Hindlimb muscle (tissue), 1 donor: ENCODE measurements at places on chromosomes 3 and 15. TPM values are rescaled to one million over a fixed set of nuclear protein-coding genes. Genes with fewer than 3 reads are reported as not detected.

MESP2 gene
- polyA plus RNA-seq: 0.22 TPM

WNT5A gene
- 10.8 TPM for polyA plus RNA-seq

LMOD3 gene
- 163 TPM for polyA plus RNA-seq

GOLGA6B gene
- not detected for polyA plus RNA-seq

CAMP gene
- polyA plus RNA-seq: 0.98 TPM

SCN11A gene
- 4.0 TPM for polyA plus RNA-seq

DPH3 gene
- polyA plus RNA-seq: 21.4 TPM

GRCh38 chr3:87082796-87083440, 92.0 kb upstream of the VGLL3 start:
- DNase-seq: peak; percentile 63

DNA sequence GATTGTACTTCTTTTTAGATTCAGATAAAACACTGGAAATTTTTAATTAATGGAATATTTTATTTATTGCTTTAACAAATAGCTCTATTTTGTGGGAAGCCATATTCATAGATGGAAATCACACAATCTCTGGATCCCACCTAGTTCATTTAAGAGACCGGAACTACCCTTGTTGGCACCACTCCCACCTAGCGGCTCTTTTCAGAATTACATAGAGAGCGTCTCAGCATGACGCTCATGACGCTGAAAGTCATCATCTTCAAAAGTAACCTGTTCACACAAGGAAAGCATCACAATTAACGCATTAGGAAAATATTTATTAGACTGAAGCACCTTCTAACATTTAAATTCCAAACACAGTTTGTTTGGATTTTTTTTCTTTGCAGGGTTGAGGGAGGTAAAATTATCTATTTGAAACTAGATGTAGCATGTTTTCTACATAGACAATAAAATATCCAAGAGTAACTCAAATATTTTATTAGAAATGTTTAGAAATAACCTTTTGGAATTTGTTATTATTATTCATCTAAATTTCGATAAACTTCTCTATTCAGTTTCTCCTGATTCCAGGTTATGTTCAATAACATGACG, 214.9 kb upstream of the ARRDC4 start:
- no peak for DNase-seq

DNA sequence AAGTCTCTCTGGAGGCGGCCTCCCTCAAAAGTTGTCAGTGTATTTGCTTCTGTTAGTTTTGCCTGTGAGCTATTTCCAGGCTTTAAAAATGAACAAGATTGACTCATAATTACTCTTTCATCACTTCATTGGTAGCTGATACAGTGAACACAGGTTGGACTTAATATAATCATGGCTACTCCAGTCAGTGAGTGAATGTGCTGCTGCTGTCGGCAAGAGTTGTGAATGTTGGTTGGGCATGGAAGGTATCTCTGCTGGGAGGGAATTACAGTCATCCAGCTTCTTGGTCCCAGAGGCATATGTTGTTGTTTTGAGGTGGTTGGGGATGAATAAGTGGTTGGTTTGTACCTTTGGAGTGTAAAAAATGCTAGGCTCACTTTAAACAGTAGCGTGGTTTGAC, 11.5 kb downstream of the TCF12 start:
- DNase-seq: no peak

DNA sequence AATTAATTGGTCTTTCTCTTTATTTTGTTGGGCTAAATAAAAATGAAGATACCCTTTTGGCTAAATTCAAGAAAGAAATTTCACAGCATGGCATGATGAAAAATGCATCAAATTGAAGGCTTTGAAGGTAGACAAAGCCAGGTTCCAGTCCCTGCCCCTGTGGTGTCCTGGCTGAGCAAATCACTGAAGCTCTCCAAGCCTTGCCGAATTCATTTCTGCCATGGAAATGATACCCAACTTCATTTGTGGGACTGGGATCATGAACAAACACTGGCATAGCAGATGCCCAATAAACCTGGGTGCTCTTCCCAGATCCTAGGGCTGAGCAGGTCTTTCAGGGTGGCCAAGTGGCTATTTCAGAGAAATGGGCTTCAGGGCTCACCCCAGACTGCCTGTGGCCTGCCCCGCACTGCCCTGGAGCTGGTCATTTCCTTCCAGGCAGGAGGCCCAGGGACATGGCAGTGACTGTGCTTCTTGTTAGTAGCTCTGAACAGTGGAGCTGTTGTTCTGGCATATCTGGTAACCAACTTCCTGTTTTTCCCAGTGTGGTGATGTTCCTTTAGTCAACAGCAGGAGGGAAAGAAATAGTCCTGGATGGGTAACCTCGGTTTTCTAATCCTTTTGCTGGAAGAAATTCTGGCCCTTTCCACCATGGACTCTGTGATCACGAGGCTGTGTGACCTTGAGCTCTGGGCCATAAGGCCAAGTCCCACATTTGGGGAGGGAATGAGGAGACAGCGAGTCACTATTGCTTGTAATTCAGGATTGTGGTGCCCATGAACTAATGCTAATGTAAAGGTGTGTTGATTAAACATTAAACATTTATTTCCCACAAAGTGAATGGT, 47.6 kb downstream of the CTDSPL start:
- DNase-seq: no peak

DNA sequence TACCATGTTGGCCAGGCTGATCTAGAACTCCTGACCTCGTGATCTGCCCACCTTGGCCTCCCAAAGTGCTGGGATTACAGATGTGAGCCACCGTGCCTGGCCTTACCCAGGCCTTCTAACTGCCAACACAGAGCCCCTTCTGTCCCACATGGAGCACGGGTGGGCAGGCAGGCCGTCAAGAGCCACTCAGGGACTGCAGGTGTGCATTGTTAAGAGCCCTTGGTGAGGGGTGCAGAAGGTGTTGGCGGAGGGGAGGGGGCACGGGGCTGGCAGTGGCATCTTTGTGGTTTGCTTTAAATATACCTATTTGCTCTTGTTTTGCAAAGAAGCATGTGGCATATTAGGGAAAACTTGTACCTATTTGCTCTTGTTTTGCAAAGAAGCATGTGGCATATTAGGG, 37.3 kb downstream of the SMAD6 start:
- DNase-seq: no peak

GRCh38 chr3:107662124-107662507, 139.4 kb downstream of the BBX start:
- peak; percentile 42 for DNase-seq

DNA sequence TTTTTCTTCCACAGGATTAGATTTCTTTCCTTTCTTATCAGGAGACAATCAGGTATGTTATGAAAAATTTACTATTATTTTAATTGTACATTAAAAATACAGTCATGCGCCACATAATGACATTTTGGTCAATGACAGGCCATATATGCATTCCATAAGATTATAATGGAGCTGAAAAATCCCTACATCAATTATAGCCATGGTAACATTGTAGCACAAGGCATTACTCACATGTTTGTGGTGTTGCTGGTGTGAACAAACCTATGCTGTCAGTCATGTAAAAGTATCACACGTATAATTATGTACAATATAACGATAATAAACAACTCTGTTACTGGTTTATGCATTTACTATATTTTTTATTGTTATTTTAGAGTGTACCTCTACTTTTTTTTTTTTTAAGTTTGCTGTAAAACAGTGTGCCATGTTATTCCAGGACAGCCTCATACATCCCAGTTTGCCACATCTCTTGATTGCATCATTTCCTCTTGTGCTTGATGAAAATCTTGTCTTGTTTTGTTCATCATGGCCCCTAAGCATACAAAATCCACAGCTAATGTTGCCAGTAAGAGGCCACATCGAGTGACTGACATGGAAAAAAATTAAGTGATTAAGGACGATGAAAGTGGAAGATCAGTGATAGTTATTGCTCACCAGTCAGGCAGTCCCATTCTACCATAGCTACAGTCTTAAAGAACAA, 21.4 kb downstream of the CALML4 start:
- no peak for DNase-seq

GRCh38 chr3:85864896-85865295, 906.1 kb downstream of the CADM2 start:
- no peak for DNase-seq

- DNase-seq: no peak
Measured at GRCh38 chr3:30567139-30567753, 39.2 kb upstream of the TGFBR2 start.

DNA sequence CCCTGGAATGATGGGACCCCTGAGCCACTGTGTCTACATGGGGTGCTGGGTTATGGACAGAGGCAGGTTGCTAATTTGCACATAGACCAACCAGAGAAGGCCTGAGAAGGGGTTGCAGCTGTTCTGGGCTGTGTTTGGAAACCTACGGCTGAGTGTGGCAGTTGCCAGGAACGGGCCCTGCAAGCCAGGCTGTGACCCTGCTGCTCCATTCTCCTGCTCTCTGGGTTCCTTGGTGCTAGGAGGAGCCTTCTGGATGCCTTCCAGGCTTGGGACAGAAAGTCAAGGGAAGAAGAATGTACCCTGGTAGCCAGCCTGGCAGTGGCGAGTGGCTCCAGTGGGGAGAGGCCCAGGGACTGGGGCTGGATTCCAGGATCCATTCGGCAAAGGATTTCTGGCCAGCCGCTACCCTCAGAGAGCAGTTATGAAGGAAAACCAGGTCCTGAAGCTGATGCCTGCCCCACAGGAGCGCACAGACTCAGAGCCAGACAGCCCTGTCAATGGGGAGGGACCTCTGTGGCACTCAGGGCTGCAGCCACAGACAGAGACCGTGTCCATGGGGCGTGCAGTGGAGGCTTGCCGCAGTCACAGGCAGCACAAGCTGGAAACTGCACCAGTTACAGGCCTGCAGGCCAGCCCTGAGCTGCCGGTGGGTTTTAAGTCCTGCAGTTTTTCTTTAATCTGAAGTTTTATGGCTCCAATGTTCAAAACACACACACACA, 55.1 kb upstream of the ACAD9 start:
- DNase-seq: no peak
